T-helper 2 cell (primary cell): ENCODE measurements at places on chromosomes 5 and 9.

DNA sequence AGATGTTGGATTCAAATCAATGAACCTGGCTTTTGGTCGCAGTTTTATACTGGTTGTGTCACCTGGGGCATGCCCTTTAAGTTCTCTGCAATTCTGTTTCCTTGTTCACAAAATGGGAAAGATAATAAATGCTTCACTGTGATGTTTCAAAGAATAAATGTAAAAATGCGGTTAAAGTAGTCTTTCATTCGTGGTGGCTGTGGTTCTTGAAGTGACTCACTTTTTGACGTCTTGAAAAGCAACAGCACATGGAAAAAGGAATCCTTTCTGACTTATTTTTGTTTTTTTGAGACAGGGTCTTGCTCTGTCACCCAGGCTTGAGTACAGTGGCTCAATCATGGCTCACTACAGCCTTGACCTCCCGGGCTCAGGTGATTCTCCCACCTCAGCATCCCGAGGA is 88.4 kb upstream of the SLIT3 start:
- peak; percentile 36 for DNase-seq

- no peak for DNase-seq
Measured at GRCh38 chr5:144035046-144035740, 135.3 kb downstream of the YIPF5 start.

- no peak for DNase-seq
Measured at GRCh38 chr5:88708021-88708420, 175.0 kb downstream of the MEF2C start.

GRCh38 chr5:149370878-149371277 is 8.2 kb downstream of the IL17B start:
- DNase-seq = no peak
